ENCODE measurements at places on chromosomes 3 and 15.
A peak's percentile ranks its signal among the peaks of the same experiment; 100 is the strongest.

- DNase-seq: peak; percentile 88
Measured at GRCh38 chr15:88897456-88898194, 2.3 kb upstream of the HAPLN3 start.

GRCh38 chr3:31758322-31758965 is 222.6 kb downstream of the OSBPL10 start:
- DNase-seq: no peak

- DNase-seq: no peak
Measured at GRCh38 chr3:111594205-111594604, 941 bp downstream of the ZBED2 start.

GRCh38 chr15:101501703-101502373 is 12.3 kb upstream of the PCSK6 start:
- DNase-seq: peak; percentile 68
